ENCODE measurements at places on chromosomes 13 and 19.

- DNase-seq = no peak
Measured at GRCh38 chr19:39308531-39309304, 11.9 kb downstream of the LRFN1 start.

DNA sequence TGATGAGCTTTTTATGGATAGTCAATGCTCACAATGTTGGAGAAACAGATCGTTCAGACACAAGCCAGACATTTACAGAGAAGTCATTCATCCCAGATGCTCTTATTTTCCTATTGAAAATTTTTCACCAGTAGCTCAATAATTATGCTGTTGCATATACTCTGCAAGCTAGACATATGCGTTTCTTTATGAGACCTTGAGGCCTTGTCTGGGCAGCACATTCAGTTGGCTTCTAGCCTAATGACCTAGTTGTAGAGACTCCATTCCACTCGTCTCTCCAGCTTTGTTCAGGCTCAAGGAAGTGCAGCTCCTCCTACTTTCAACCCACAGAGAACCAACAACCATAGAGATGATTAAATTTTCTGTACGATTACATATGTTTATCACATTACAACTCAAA lies 237.7 kb downstream of the MZT1 start:
- DNase-seq = no peak

DNA sequence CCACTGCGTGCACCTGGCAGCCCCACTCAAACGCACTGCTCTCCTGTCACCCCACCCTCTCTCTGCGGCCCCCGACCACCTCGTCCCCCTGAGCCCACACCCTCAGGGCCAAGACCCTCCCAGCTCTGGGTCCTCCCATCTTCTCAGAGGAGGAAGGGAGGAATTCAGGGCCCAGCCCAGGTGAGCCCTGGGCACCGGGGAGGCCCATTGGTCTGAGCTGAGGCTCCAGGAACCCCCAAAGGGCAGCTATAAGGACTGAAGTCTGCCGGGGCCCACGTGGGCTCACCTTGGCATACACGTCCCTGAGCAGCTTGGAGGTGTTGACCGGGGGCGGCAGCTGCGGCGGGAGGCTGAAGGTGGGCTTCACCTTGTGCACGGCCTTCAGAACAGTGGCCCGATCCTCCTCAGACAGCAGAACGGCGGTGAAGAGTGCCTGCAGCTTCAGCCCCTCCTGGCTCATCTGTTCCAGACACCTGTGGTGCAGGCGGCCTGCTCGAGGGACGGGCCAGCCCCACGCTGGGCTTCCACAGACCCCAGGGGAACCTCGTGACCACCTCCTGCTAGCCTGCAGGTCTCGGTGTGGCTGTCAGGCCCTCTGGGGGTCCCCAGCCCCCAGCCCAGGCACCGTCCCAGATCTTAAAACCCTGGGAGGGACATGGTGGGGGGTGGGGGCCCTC lies 8.8 kb downstream of the POLRMT start:
- no peak for DNase-seq

- DNase-seq = no peak
Measured at GRCh38 chr13:73096638-73097037, 37.8 kb downstream of the KLF5 start.

GRCh38 chr13:63942372-63942771 lies 2526.7 kb upstream of the PCDH20 start:
- no peak for DNase-seq

GRCh38 chr19:46579361-46579879 lies 21.7 kb upstream of the CALM3 start:
- peak; percentile 36 for DNase-seq

DNA sequence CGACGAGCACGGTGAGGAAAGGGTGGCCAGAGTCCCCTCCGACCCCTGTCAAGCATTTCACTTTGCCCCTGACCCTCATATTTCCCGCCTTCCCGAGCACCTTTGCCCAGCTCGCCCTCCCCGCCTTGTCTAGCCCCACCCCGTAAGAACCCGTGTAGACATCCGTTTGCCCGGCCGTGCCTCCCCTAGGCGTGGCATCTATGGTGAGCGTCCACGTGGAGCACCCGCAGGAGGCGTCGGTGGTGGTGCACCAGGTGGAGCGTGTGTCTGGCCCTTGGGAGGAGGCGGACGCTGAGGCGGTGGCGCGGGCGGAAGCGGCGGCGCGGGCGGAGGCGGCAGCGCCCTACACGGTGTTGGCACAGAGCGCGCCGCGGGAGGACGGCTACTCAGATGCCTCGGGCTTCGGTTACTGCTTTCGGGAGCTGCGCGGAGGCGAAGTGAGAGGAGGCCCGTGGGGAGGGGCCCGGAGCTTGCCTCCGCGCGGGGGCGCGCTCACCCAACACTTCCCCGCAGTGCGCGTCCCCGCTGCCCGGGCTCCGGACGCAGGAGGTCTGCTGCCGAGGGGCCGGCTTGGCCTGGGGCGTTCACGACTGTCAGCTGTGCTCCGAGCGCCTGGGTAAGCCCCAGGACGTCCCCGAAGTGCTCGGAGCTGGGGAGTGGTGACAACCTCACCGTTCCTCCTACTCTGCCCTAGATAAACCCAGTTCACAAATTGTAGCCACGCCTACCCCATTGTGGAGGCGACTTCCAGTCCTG lies 4.2 kb downstream of the LTBP4 start:
- DNase-seq = peak; percentile 78

DNA sequence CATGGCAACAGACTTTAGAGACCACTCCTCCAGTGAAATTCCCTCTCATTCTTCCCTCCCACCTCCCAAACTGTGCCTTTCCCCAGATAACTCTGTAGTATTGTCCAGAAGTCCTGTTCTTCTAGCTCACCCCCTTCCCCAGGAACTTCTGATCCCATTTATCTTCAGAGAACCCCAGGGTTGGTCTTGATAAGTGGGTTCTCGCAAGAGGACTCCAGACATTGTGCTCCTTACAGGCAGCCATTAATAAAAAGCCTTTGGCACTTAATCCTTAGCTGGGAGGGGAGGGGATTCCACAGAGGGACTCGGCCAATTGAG lies 1.9 kb downstream of the LTBP4 start:
- DNase-seq = no peak

GRCh38 chr13:24734950-24735349 lies 29.0 kb upstream of the RNF17 start:
- DNase-seq = no peak

DNA sequence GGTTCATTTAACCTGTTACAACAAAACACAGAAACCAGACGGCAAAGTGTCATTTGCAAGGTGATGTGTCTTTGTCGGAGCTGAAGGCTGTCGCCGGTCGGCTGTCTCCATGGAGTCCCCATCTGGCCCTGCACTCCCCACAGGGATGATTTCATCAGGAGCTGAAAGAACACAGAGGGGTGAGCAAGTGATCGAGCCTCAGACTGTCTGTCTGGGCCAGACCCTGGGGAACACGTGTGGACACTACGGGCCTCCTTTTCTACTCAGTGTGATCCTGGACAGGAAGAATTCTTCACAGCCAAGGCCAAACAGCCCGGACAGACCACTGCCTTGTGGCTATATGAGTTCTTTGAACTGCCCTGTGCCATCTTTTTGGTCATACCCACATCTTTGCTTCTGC lies 85.1 kb downstream of the RNASEH2B start:
- DNase-seq = no peak

GRCh38 chr13:79311386-79311785 lies 94.7 kb downstream of the RBM26 start:
- DNase-seq = no peak

GRCh38 chr13:97191142-97191541 lies 31.0 kb upstream of the MBNL2 start:
- DNase-seq = no peak

- DNase-seq = no peak
Measured at GRCh38 chr13:31444266-31444856, 244.6 kb downstream of the B3GLCT start.

DNA sequence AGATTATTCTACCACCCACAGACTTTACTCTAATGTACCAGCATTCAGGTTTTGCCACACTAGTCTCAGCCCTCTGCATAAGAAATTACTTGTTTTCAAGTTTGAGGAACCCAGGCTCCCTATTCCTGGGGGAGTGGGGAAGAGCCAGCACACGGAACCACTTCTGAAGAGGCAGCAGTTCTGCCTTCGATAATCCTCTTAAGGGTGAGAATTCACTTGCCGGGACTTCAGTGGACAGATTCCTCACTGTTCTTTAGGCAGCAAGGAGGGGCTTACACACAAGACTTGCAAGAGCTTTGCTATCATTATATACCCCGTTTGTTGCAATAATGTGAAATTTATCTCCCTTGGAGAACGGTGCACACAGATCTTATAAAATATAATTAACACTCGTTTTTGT lies 133.1 kb downstream of the ABCC4 start:
- DNase-seq = no peak

DNA sequence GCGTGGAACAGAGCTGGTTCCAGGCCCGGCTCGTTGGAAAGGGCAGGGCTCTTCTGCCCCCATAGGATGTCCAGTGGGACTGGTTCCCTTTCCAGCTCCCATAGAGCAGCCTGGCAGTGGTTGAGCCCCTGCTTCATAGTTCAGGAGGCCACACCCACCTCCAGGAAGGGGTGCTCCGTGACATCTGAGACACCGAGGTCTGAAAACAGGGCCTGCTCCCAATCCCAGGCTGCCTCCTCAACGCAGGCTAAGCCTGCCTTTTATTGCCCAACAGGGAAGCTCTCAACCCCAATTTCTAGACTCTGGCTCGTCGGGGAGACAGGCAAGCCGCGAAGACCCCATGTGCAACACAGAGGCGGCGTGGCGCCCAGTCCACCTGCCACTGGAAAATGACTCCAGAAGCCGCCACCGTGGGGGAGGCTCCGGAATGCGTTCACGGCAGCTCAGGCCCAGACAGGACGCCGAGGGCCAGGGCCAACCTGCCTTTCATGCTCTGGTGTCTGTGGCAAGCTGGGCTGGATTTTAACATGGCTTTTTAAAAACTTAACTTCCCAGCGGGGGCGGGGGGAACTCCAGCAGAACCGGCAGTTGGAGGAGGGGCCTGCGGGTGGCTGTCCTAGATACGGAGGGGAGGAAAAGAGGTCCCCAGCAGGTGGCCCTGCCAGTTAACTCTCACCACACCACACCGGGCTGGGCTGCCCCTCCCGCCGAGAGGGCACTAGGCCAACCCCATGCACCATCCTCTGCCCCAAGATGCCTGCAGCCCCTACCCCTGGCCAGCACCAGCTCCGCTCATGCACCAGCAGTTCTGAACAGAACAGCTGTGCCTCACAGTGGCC lies 17.9 kb upstream of the TINCR start:
- peak; percentile 67 for DNase-seq

DNA sequence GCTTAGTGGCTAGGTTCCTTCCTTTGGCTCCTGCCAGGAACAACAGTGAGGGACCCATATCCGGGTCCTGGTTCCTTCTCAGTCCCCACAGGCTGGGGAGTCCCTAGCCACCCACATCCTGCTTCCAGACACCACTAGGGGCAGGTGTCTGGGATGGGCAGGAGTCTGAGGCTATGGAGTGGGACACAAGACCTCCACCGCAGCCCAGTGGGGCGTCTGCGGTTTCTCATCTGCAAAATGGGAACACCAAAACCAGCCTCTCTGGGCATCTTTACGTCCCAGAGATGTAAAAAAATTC lies 879 bp upstream of the FCGBP start:
- no peak for DNase-seq

GRCh38 chr13:73467125-73467524 lies 408.3 kb downstream of the KLF5 start:
- DNase-seq = no peak

- DNase-seq = no peak
Measured at GRCh38 chr19:34337739-34338138, 27.3 kb upstream of the GPI start.

DNA sequence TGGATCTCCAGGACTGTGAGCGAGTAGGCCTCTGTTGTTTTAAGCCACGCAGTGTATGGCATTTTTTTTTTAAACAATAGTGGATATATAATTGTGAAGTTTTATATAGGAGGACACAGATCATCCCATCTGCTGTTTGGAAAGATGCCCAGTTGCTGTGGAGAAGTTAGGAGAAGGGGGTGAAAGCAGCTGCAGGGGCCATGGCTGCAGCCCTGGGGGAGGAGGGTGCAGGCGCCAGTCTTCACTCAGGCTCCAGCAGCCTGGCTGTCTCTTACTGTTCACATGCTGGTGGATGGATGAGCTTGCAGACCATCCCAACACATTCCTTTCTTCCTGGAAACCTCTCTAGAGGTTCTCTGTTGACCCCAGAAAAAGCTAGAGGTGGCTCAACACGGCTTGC lies 242.3 kb downstream of the TEX29 start:
- no peak for DNase-seq

- DNase-seq = no peak
Measured at GRCh38 chr13:30796631-30797601, 61.6 kb downstream of the ALOX5AP start.

DNA sequence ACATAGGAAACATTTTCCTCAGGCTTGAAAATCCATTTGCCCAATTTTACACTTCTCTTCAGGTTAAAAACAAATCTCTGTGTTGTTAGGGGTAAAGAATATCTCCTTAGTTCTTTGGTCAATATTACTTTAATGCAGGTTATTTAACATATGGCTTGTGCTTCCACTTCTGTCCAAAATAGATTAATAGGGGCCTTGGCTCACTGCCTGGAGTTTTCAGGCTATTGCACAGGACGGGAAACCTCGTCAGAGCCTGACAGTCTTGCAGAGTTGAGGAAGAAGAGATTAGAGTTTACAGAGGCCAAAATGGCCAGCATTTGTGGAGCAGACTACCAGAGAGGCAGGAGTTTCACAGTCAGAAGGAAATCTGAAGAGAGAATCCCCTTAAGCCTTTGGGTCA lies 863.9 kb upstream of the GPC6 start:
- DNase-seq = no peak

DNA sequence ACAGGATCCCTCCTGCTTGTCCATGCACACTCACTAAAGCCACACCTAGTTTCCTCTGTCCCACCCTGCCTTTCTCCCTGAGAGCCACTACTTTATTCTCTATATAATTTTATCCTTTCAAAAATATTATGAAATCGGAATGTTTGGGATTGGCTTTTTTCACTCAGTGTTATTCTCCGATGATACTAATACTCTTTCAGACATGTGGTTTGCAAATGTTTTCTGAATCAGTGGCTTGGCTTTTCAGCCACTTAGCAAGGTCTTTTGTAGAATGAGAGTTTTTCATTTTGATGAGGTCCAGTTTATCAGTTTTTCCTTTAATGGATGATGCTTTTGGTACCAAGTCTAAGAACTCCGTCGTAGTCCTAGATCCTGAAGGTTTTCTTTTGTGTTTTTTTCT lies 11.6 kb downstream of the SPATA13 start:
- no peak for DNase-seq

DNA sequence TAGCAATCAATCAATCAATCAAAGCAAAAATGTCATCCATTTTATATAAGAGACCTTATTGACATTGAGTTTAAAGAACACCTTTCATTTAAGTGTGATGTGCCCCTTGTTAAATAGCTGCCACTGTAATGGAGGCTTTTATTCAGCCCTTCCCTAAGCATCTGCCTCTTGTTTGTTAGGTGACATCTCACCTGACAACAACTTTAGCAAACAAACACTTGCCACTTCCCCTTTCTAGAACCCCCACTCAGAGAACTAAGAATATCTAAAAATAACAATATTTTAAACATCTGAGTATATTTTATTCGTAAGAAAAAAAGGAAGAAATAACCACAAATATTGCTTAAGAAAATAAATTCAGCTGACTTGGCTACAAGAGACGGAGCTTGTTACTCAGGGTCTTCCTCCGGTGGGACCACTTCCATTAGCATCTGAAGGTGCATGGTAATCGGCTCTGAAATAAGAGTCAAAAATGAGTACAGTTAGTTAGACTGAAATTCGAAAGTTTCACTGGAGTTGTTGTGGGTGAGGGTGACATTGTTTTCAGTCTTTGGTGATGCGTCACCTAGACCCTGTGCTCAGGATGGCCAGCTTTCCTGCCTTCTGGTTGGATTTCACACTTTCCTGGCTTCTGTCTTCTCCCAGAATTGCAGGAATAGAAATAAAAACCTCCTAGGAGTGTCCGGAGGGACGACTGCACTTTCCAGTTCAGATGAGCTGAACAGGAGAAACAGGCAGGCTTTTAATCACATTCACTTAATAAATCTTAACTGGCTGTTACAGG lies 39.1 kb downstream of the SLC7A9 start:
- DNase-seq = no peak

Data from KBM-7 (cell line).